ENCODE measurements at places on chromosomes 1 and 21.

DNA sequence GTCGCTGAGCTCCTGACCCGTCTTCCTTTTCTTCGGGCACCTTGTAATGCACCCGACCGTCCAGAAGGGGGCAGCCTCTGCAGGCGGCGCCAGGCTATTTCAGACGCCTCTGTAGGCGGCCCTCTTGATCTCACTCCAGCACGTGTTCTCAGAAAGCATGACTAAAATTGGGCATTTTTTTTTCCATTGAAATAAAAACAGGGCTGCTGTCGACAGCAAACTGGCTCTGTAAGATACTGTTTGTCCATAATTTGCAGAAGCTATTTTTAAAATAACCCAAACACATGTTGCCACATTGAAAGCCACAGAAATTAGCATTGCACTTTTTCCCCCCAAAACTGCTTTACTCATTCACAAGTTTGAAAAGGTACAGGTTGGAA, 78.0 kb downstream of the STUM start:
- DNase-seq = peak; percentile 69

- no peak for DNase-seq
These were observed 70.0 kb upstream of the AJAP1 start for GRCh38 chr1:4584449-4584848.

DNA sequence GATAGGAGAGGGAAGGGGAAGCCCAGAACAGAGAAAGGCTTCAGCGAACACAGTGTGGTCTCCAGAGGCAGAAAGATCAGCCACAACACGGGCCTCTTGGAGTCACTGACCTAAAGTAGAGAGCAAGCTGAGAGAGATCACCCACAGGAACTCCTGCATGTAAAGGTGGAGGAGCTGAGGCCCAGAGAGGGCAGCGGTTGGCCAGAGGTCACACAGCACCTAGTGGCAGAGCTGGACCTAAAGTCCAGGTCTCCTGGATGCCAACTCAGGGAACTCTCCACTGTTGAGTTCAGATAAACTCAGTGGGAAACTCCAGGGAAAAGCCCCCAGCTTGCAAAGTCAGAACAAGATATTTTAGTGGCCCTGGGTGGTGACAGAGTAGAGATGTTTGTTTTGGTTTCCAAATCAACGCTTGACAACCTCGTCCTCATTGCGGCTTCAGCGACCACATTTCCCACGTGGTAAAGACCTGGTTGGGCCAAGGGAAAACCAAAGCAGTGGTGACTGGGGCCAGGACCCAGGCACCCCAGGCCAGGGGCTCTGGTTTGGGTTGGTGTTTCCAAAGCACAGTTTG, 4.6 kb downstream of the IFFO2 start:
- peak; percentile 66 for DNase-seq

DNA sequence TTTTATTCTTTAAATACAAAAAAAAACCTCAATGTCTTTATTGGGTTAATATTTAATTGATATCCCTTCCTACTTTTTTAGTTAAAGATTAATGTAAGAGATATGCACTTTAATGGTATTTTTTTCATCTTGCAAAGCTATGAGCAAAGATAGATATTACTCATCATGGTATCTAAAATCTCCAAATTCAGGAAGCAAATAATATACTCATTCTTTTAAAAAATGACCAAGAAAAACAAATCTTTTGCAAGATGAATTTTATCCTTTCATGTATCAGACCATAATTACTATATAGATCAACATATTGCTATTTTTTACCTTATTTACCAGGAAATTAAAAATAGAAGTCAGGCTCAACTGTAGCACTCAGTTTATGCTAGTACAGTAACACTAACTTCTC, 330.4 kb downstream of the KCNT2 start:
- no peak for DNase-seq

GRCh38 chr1:199799116-199799515, 228.4 kb upstream of the NR5A2 start:
- DNase-seq = no peak
